ENCODE measurements at places on chromosomes 6 and 20. TPM values are rescaled to one million over a fixed set of nuclear protein-coding genes. Genes with fewer than 3 reads are reported as not detected.

GRCh38 chr6:74689601-74690000 is 516.3 kb downstream of the COL12A1 start:
- no peak for DNase-seq
- H3K27me3 ChIP-seq: no peaks in the 10 kb centered on the region
- H3K36me3 ChIP-seq: no peaks in the 10 kb centered on the region
- no peak overlapping the region for H3K27ac ChIP-seq

KHDC1L gene
- not detected for total RNA-seq

- DNase-seq: no peak
- no peaks in the 10 kb centered on the region for H3K4me1 ChIP-seq
- H3K36me3 ChIP-seq: no peaks in the 10 kb centered on the region
Measured at GRCh38 chr6:11626356-11626755, 88.8 kb downstream of the TMEM170B start.

GRCh38 chr6:140871911-140872310 is 1260.8 kb upstream of the GJE1 start:
- no peaks in the 10 kb centered on the region for H3K36me3 ChIP-seq
- no peaks in the 10 kb centered on the region for H3K27me3 ChIP-seq
- H3K4me3 ChIP-seq: no peak overlapping the region

DNA sequence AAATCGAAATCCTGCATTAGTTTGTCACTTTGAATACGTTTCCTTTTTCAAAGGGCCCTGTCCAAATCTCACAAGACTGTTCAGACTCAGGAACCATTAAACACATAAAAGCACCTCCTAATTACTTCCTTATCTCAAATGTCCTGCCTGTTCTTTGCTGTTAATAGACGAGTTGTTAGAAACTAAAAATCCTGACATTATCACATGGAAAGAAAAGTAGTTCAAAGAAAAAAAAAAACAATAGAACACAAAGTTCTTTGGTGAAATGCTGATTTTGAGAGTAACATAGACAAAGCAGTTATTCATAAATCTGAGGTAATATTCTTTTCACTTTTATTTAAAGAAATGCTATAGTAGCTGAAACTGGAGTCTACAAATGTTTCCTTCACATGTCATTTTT is 12.1 kb upstream of the TAB2 start:
- no peak overlapping the region for H3K4me3 ChIP-seq
- no peaks in the 10 kb centered on the region for H3K27me3 ChIP-seq
- H3K4me1 ChIP-seq: no peaks in the 10 kb centered on the region
- H3K27ac ChIP-seq: no peak overlapping the region
- no peak for DNase-seq

Data from spleen (tissue), 13 donors.